Small intestine (tissue), 16 donors: ENCODE measurements at places on chromosomes 4 and X.

DNA sequence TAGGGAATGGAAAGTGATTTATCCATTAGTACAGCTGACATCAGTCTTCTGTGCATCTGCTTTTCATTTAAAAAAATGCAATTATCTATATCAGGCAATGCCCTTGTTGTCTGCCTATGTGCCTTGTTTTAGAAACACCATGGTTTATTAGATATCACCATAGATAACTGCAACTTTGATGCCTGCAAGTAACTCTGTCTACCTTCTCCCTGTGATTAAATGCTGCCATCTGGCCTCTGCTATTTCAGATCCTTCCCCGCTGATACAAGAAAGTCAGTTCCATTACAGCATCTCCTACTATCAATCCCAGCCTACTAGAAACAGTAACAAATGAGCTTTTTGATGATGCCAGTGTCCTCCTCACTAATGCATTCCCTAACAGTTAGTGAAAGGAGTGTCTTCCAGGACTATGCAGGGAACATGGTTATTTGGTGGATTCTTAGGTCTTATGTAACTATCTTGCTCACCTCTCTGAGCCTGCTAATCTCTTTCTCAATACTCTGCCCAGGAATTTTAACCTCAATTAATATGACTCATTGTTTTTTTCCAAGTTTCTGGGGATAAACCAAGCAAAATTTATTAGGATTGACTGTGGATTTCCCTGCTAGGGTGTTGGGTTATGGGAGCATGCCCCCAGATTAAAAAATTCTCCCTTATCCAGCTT lies 444.9 kb downstream of the RAPGEF2 start:
- no peak for DNase-seq

GRCh38 chrX:2654436-2655340 lies 36.4 kb upstream of the CD99 start:
- DNase-seq = peak; percentile 95

- peak; percentile 11 for DNase-seq
Observed at GRCh38 chr4:79852305-79852730, 220.7 kb downstream of the ANTXR2 start.

- DNase-seq = no peak
Observed at GRCh38 chrX:153209347-153209746, 30.3 kb downstream of the MAGEA1 start.

- DNase-seq = no peak
Observed at GRCh38 chr4:123230061-123230460, 166.5 kb upstream of the SPRY1 start.

DNA sequence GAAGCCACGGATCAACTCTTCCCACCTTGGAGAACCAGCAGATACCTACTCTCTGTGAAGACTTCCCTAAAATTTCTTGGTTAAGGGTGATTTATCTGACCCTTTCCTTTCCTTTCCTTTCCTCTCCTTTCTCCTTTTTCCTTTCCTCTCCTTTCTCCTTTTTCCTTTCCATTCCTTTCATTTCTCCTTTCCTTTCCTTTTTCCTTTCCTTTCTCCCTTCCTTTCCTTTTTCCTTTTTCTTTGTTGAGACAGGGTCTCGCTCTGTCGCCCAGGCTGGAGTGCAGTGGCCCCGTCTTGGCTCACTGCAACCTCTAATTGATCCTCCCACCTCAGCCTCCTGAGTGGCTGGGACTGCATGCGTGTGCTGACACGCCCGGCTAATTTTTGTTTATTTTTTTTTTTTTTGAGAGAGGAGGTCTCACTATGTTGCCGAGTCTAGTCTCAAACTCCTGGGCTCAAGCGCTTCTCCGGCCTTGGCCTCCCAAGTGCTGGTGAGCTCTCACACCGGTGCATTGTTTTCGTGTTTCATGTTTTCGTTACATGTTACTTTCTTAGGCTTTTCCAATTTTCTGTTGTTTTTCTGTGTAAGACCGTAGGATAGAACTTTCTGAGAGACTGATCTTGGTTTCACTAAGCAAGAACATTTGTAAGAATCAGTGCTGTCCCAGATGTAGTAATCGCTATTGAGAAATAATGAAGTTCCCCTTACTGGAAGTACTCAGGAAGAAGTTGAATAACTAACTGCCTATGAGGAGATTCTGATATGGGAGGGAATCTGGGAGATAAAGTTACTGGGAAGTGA lies 2.0 kb downstream of the TMEM165 start:
- peak; percentile 38 for DNase-seq

- no peak for DNase-seq
Observed at GRCh38 chrX:27626066-27626465, 35.9 kb downstream of the DCAF8L2 start.

DNA sequence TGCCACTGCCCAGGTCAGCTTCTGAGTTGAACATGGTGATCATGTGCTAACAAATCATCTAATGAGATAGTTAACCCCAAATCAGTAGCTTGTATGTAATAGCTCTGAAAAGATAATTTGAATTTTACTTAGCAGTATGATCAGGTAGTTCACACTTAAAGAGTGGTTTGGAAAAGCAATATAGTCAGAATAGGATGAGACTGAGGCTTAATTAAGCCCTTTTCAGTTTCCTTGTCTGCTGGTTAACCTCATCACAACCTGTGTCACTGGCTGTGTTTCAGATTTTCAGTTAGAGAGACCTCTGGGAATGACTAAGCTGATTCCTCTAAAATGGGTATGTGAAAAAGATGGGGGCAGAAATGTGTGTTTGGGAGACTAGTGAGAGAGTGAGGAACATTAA lies 38.1 kb downstream of the GPR174 start:
- DNase-seq = no peak

DNA sequence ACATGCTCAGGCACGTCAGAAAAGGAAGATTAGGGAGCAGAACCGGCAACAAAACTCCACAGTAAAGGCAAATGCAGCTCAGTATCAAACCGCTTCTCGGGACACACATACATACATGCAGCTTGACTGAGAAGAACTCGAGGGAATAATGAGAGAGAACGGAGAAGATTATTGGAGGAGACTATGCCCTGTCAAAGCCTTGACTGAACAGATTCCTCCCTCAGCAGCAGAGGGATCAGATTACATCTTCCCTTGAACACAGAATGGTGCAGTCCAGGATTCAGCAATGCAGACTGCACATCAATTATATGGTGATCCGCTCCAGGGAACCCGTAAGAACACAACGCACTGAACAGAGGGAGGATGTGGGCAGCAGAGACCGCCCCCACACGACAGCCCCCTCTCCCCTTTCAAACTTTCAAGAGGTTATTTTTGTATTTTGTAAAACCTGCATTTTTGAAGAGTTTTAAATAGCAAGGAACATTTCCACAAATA lies 183.2 kb downstream of the FBXW7 start:
- peak; percentile 76 for DNase-seq

DNA sequence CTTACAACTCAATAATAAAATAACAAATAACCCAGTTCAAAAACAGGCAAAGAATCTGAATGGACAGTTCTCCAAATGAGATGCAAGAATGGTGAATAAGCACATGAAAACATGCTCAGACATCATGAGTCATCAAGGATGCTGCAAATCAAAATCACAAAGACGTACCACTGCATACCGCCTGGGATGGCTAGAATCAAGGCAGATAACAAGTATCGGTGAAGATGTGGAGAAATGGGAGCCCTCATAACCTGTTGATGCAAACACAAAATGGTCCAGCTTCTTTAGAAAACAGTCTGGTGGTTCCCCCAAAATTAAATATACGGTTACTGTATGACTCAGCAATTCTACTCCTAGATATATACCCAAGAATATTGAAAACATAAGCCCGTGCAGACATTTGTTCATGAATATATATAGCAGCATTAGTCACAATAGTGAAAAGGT lies 32.5 kb downstream of the AKAP4 start:
- no peak for DNase-seq

- DNase-seq = no peak
Observed at GRCh38 chr4:183284965-183285364, 35.1 kb downstream of the CLDN22 start.

- DNase-seq = no peak
Observed at GRCh38 chrX:106397788-106398538, 213.8 kb upstream of the RADX start.

- DNase-seq = no peak
Observed at GRCh38 chrX:31251336-31251735, 179.5 kb upstream of the FTHL17 start.

DNA sequence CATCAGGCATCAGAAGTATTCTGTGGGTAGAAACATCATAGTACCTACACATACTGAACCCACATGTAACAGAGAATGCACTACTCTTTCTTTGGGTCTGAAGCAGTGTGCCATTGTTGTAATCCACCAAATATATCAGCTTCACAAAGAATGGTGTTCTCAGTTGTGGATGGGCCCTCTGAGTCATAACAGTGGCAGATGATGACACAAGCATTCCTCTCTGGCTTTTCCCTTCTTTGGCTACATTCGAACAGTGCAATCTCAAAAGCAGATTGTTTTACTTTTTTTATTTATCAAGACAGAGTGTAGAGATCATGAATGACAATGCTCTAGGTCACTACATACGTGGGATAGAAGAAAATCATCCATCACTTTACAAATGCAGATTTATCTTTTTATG lies 247.2 kb upstream of the EPHA5 start:
- DNase-seq = no peak

DNA sequence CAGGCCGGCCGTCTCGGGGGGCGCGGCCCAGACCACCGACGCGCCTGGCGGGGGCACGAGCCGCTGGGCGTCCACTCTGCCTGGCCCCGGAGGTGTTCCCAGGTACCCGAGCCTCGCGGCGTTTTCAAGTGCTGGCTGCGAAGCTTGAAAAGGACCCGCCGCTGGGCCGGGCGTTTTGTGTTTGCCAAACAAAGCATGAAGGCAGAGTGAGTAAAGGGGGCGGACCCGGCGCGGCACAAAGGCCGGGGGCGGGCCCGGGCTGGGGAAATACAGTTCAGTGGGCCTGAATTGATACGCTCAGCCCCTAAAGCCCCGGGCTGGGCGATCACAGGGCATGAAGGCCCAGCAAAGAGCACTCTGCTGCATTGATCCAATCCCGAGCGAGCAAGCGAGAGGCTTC lies 65.4 kb downstream of the SOX3 start:
- no peak for DNase-seq

DNA sequence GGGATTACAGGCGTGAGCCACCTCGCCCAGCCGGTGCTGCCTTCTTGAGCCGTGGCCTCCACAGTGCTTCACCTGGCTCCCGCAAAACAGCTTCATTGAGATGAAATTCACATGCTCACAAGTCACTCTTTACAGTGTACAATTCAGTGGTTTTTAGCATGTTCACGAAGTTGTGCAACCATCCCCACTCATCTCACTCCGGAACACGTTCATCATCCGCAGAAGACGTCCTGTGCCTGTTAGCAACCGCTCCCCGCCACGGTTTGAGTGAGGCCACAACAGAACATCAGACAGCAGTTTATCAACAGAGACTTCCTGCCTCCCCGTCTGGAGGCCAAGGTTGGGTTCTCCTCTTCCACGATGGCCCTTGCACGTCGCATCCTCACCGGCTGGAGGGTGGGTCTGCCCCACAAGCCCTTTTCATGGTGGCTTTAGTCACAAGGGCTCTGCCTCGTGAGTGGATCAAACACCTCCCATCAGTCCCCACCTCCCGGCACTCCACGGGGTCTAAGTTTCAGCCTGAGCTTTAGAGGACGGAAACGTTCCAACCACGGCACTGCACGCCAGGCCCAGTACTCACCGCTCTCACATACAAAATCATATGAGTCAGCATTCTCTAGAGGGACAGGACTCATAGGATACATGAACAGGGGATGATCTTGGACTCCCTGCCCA lies 29.6 kb upstream of the SPON2 start:
- DNase-seq = peak; percentile 50

DNA sequence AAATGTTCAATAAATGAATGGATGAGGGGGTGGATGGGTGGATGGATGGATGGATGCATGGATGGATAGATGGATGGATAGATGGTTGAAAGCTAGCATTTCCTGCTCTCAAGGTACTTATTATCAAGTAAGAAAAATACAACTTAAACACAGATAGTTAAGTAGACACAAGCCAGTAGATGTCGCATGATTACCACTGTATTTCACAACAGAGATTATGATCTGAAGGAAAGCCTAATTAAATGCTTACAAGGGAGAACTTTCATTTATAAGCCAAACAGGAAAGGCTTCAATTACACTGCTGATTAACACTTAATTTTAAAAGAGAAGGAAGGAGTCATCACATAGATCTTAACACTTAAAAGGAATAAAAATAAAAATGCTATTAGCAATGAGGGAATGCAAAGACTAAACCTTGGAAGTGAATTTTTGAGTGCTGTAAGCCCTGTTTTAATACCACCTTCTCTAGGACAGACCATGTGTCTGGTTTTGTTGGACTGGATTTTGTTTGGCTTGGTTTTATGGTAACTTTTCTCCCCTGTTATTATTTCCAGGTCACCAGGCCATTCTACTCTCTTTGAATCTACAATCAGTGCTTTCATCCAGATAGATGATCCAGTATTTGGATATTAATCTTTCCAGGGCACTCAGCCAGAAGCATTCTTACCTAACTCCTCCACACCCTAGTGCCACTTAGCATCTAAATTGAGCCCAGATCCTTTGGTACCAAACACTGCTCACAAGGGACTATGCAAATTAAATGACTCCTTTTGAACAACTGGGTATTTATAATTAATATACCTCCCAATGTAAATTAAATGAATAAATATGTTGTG lies 75.5 kb upstream of the SLC39A8 start:
- peak; percentile 10 for DNase-seq

- DNase-seq = no peak
Observed at GRCh38 chr4:653831-654502, 20.1 kb downstream of the ATP5ME start.

DNA sequence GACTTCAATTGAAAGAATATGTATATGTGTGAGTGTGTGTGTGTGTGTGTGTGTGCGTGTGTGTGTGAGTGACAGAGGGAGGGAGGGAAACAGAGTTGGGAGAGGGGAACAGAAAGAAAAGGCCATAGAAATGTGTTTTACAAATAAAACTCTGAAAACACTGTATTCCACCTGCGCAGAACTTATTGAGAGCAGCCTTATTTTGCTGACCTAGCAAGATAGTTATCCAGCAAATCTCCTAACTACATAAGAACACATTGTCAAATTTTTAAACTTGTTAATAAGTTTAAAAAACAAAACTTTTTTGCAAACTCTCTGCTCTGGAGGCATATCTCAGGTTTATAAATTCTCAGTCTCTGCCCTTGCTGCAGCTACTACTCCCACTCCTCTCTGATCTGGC lies 217.9 kb upstream of the NOCT start:
- DNase-seq = no peak

- DNase-seq = no peak
Observed at GRCh38 chr4:175616287-175616686, 195.8 kb downstream of the GPM6A start.

GRCh38 chr4:164700471-164700870 lies 53.5 kb upstream of the SMIM31 start:
- DNase-seq = peak; percentile 12

DNA sequence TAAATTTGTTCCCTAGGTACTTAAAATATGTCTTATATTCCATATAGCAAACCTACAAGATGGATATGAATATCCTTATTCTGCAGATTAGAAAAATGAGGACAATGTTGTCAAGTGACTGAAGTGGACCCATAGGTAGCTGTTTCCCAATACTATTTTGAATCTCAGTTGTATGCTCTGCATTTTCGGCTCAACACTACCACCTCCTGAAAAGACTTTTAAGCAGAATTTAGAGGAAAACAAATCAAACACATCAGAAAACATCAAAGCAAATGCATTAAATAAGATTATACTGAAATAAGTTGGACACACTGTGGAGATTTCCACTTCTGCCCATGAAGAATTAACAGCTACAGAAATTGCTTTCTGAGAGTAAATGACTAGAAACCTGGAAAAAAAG lies 488.7 kb downstream of the TRIML1 start:
- no peak for DNase-seq

- DNase-seq = no peak
Observed at GRCh38 chrX:130343411-130343810, 3.7 kb downstream of the SLC25A14 start.

GRCh38 chr4:134848681-134849080 lies 647.1 kb upstream of the PABPC4L start:
- no peak for DNase-seq
